ENCODE measurements at places on chromosomes 1 and 21.

DNA sequence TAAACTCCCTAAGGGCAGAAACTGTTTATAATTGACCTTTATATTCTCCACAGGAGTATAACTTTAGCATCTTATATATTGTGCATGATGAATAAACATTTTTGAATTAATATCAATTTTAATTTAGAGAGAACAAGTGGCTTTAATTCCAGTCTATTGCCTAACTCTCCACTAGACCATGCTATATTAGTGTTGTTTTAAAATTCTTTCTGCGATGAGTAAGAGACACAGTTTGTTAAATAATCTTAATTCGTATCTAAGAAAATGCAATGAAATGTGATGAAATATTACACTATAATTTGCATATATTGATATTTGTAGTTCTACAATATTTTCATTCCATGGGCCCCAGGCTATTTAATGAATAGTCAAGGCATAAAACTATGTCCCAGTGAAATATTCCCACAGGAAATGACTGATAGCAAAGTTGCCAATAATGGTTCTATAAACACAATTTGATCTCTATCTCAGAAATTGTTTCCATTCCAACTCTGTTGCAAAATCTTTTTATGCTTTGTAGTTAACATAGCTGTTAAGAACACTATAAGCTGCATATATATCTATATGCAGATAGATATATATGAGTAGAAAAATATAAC is 2.9 kb upstream of the SYDE2 start:
- DNase-seq = no peak

- no peak for DNase-seq
Observed at GRCh38 chr1:21383785-21384401, 56.0 kb upstream of the NBPF3 start.

DNA sequence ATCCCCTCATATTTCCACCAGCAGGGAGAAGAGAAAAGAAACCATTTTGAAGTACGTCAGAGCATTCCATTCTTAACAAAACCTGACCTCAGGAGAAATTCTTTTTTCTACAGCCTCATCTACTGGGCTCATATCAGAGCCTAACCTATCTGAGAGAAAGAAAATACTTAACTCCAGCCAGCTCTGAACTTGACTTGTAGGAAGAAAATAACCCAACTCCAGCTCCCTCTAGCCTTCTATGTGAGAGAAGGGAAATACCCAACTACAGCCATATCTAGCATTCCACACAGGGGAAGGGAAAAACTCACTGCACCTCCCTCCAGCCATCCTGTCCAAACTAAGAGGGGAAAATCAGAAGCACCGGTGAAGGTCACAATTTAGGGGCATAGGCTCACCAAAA is 57.7 kb downstream of the SPATA6 start:
- no peak for DNase-seq

DNA sequence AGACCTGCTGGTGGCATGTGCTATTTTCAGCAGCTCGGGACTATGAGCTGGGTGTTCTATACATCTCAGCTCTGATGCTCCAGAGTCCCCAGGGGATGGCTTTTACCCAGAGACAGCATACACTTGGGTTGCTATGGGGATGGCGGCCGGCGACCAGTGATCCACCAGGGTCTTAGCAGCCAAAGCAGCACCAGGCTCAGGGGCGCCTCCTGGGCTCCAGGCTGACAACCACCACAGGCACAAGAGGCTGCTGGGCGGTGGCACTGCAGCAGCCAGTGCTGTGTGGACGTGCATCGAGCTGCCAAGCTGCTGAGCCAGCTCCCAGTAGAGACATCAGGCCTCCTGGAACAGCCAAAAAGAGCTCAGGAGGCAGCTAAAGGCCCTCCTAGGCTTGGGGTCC is 37.6 kb upstream of the CLSTN1 start:
- no peak for DNase-seq

- DNase-seq = no peak
Observed at GRCh38 chr21:34311561-34312330, 52.1 kb upstream of the KCNE2 start.

DNA sequence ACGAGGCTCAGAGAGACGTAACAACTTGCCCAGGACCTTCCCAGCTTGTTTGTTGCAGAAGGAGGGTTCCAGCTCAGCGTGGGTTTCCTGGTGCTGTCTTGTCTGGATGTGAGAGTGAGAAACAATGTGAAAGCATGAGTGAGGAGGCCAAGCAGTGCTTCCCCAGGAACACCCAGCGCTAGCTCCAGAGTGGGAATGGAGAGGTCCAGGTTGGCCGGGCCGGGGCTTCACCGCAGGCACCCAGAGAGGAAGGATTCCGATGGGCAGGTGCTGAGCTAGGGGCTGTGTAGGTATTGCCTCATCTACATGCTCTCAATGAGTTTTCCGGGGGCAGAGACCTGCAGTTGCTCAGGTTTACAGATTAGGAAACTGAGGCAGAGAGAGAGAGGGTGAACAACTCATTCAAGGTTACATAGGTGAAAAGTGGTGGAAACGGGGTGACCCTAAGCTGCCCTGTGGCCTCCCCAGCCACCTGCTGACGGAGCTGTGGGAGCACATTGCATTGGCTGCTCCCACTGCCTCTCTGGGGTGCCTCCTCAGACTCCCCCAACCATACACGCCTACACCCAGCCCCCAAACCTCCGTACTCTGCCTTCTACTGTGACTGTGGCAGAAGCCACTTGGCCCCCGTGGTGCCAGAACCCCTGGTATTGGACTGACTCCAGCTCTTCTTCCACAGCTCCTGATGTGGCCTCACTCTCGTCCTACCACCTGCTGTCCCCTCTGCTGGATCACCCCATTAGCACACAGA is 51.2 kb downstream of the B3GALT5 start:
- DNase-seq = no peak

Data from stimulated activated CD8-positive, alpha-beta memory T cell treated with anti-CD3 and anti-CD28 coated beads, Interleukin-4, amount 100 ng/mL, for 4 hours (primary cell).